ENCODE measurements at places on chromosomes 7 and 10.

GRCh38 chr7:26653430-26654399 is 210.7 kb downstream of the SKAP2 start:
- H3K36me3 ChIP-seq = no peaks in the 10 kb centered on the region
- peaks cover 36% of the 10 kb centered on the region for H3K27me3 ChIP-seq
- no peak overlapping the region for H3K4me3 ChIP-seq
- H3K4me1 ChIP-seq = no peaks in the 10 kb centered on the region

- no peak overlapping the region for H3K4me3 ChIP-seq
- no peak overlapping the region for H3K27ac ChIP-seq
- no peaks in the 10 kb centered on the region for H3K4me1 ChIP-seq
- DNase-seq = no peak
- H3K36me3 ChIP-seq = peaks cover 28% of the 10 kb centered on the region
- H3K27me3 ChIP-seq = no peaks in the 10 kb centered on the region
Measured at GRCh38 chr7:98240961-98241673, 10.9 kb downstream of the TECPR1 start.

DNA sequence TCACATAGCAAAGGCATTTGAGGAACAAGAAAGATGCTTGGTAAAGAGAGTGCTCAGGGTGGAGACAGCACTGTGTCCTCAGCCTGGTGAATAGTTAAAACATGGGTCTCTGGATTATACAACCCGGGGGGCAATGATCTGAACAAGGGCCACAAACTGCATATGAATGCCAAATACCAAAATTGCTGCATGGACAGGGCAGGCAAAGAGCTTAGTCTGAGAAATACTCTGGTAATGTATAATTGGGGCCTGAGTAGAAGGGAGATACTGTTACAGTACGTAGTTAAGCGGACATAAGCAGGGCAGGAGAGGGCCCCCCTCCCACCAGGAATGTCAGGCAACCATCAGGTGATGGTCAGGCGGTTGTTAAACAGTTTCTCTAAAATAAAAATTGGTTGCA is 99.3 kb upstream of the CDK1 start:
- no peak overlapping the region for H3K4me3 ChIP-seq
- H3K36me3 ChIP-seq = peaks cover 32% of the 10 kb centered on the region
- no peak for DNase-seq
- H3K4me1 ChIP-seq = peaks cover 9% of the 10 kb centered on the region
- H3K27ac ChIP-seq = no peak overlapping the region

GRCh38 chr10:34526758-34527730 is 288.1 kb downstream of the PARD3 start:
- no peak overlapping the region for H3K27ac ChIP-seq
- peaks cover 2% of the 10 kb centered on the region for H3K27me3 ChIP-seq
- peaks cover 6% of the 10 kb centered on the region for H3K4me1 ChIP-seq
- DNase-seq = no peak
- no peaks in the 10 kb centered on the region for H3K36me3 ChIP-seq

DNA sequence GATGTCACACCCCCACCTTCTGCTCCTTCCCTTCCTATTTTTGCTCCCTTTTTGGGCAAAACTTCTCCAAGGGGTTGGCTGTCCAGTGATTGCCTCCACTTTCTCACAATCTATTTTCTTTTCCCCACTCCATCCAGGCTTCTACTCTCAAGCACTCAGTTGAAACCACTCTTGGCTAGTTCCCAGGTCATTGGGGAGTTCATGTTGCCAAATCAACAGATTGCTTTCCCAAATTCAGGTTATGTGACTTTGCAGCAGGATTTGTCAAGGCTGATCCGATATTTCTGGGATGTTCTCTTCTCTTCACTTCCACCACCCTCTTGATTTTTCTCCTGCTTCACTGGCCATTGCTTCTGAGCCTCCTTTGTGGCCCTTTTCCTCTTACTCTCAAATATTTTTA is 258.7 kb upstream of the SLC26A5 start:
- no peak overlapping the region for H3K27ac ChIP-seq
- H3K36me3 ChIP-seq = no peaks in the 10 kb centered on the region
- DNase-seq = no peak
- no peaks in the 10 kb centered on the region for H3K4me1 ChIP-seq
- H3K27me3 ChIP-seq = no peaks in the 10 kb centered on the region
- H3K4me3 ChIP-seq = no peak overlapping the region
